ENCODE measurements at places on chromosomes 2 and 18. TPM values are rescaled to one million over a fixed set of nuclear protein-coding genes. Genes with fewer than 3 reads are reported as not detected.

The ST6GAL2 gene
- 5.7 TPM for total RNA-seq

The POTEC gene
- not detected for total RNA-seq

The SF3B1 gene
- total RNA-seq: 171 TPM

The IFIH1 gene
- total RNA-seq: 8.2 TPM

The CELF4 gene
- not detected for total RNA-seq

The SLC38A11 gene
- 2.5 TPM for total RNA-seq

The EN1 gene
- total RNA-seq: not detected

The GCKR gene
- total RNA-seq: 0.38 TPM

The REG3G gene
- total RNA-seq: not detected

The SPC25 gene
- total RNA-seq: 2.2 TPM

The TEX44 gene
- not detected for total RNA-seq

The PROM2 gene
- 184 TPM for total RNA-seq

The ZNF804A gene
- total RNA-seq: not detected

The GKN2 gene
- not detected for total RNA-seq

The ATL2 gene
- 69.0 TPM for total RNA-seq

The RNASEH1 gene
- 12.1 TPM for total RNA-seq

The ADRA2B gene
- total RNA-seq: 0.04 TPM
